ENCODE measurements at places on chromosomes 5 and 9.

DNA sequence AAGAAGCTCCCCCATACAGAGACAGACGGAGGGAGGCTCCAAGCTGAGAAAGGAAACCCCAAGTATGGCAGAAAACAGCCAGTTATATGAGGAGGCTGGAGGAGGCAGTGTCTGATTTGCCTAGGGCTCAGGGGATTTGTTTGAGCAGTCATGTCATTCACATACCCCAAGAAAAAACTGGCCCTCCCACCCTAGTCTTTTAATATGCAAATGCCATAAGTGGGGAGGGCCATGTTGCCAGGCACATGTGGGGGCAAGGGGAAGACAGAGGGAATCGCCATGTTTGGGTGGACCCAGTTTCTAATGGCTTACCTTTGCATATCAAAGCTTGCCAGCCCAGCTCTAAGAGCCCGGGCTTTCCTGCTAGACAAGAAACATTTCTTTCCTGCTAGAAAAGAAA, 1163.8 kb downstream of the TAF11L14 start:
- H3K27me3 ChIP-seq: no peaks in the 10 kb centered on the region
- no peak overlapping the region for H3K4me3 ChIP-seq
- H3K36me3 ChIP-seq: no peaks in the 10 kb centered on the region
- H3K27ac ChIP-seq: no peak overlapping the region
- no peaks in the 10 kb centered on the region for H3K4me1 ChIP-seq

GRCh38 chr5:21067724-21068123, 1079.7 kb upstream of the CDH18 start:
- no peaks in the 10 kb centered on the region for H3K27me3 ChIP-seq
- no peaks in the 10 kb centered on the region for H3K36me3 ChIP-seq
- no peaks in the 10 kb centered on the region for H3K4me1 ChIP-seq
- DNase-seq: no peak

- DNase-seq: no peak
- no peaks in the 10 kb centered on the region for H3K36me3 ChIP-seq
- H3K4me3 ChIP-seq: no peak overlapping the region
- H3K4me1 ChIP-seq: peaks cover 15% of the 10 kb centered on the region
- no peak overlapping the region for H3K27ac ChIP-seq
- H3K27me3 ChIP-seq: peaks cover 77% of the 10 kb centered on the region
Measured at GRCh38 chr5:38554403-38554802, 2.0 kb downstream of the LIFR start.

DNA sequence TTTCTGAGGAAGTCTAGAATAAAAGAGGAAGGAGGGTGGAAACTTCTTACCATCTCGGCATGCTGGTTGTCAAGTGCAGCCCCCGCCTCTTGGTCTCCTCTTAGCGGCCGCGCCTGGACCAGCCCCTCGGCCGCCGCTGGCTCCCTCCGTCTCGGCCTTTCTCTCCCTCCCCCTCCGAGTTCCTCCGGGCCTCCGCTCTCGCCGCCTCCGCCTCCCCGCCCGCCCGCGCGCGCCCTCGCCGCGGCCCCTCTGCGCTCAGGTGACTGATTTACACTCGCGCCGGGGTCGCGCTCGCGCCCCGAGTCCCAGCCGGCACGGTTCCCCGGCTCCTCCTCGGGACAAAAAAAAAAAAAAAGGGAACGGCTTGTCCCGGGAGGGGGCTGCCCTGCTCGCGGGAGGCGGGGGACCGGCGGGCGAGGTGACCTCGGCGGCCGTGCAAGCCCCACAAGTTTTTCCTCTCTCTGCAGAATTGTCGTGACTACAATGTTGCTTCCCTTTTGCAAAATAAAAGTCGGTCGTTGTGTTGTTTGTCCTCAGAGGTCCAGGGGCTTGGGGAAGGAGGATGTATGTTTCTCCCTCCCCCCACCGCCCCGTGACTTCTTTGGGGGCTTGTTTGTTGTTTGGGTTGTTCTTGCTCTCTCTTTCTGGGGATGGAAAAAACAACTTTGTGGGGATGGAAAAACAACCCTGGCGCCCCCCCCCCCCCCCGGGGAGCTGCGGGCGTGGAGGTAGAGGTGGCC, at the start of gene BNC2:
Gene BNC2 (minus strand): TSS at position 75 of the 740 bp plus-strand sequence. CDS start 22 bp downstream, at position 53.
- peak within 1 kb of the TSS; percentile 47 for H3K4me3 ChIP-seq
- peaks cover 38% of the 10 kb centered on the region for H3K27me3 ChIP-seq
- DNase-seq: no peak
- peak within 1 kb of the TSS; percentile 66 for H3K27ac ChIP-seq

DNA sequence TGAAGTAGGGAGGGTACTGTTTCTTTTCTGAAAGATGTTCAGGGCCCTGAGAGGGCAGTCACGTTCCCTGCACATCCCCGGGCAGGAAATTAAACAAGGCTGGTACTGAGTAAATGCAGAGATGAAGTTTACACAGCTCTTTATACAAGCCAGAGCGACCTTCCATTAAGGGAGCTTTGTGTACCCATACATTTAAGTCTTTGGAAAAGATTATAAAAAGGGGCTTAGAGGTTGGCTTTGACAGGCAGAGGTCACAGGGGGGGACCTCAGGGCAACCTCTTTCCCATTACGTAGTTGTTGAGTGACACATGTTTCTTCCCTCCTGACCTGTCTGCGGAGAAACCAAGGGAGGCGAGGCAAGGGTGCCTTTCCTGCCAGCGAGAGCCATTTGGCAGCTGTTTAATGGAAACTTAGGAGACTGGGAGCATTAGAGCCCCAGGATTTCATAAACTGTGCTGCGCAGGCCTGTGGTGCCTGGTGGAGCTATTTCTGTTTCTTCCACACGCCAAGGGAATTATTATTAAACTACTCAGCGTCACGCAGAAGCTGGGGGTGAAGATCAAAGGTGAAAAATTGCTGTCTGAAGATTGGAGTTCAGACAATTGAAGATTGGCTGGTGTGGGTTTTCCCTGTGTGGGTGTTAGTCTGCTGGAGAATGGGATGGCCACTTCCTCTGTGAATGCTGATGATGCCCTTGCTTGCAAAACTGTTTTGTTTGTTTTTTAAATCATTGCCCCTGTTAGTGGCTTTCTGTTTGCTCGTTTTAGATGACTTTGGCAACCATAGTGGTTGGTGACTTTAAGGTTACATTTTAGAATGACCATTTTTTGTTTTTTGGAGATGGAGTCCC, 3.2 kb upstream of the SMIM32 start:
- H3K27me3 ChIP-seq: peaks cover 53% of the 10 kb centered on the region
- H3K27ac ChIP-seq: no peak overlapping the region
- DNase-seq: no peak
- no peaks in the 10 kb centered on the region for H3K36me3 ChIP-seq

DNA sequence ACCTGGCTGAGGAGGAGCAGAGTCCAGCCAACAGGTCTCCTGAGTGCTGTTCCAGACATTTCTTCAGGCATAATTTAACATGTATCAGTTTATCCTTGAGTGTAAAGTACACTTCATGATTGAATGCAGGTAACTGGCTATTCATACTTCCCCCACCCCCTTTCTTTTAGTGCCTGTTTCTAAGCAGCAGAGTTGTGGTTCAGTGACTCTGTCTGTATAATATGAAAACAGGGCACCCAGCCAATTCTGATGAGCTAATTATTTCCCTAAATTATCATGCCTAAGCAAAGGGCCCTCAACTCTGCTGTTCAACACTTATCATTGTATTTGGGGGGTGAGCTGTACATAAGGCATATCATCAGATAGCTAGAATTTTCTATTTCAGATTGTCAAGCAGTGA, 51.9 kb upstream of the ZSWIM6 start:
- peaks cover 3% of the 10 kb centered on the region for H3K27me3 ChIP-seq
- no peaks in the 10 kb centered on the region for H3K36me3 ChIP-seq
- no peak for DNase-seq
- H3K27ac ChIP-seq: no peak overlapping the region
- H3K4me1 ChIP-seq: peaks cover 18% of the 10 kb centered on the region
- H3K4me3 ChIP-seq: no peak overlapping the region

DNA sequence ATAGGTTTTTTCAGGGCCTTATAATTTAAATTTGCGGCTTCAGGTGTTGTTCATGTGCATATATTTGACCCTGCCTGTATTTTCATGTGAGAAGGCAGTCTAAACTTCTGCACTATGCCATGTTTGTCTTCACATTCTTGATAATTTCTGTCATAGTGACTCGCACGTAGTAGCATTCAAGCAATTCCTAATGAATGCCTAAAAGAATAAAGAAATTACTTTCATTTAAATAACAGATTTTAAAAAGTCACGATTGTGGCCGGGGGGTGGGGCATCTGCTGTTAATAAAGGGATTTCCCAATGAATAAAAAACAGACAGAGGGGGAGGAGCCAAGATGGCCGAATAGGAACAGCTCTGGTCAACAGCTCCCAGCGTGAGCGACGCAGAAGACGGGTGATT, 318.0 kb downstream of the ADAMTS6 start:
- no peak for DNase-seq
- H3K4me3 ChIP-seq: no peak overlapping the region
- no peaks in the 10 kb centered on the region for H3K36me3 ChIP-seq
- no peak overlapping the region for H3K27ac ChIP-seq

DNA sequence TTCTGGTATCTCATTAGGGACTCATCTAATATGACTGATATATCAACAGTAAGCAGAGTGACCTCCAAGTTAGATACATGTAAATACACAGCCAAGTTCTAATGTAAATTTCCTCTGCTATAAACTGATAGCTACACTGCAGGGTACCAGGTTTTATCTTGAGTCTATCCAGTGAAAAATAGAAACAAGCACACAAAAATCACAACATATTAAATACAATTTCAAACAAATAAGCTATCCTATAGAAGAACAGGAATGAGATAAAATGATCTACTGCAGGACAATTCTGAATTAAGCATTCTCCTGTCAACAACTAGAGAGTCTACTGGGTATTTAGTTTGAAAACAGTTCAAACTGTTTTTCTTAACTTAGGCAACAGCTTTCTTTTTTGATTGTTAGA, 42.7 kb downstream of the NR3C1 start:
- H3K36me3 ChIP-seq: peaks cover 34% of the 10 kb centered on the region
- H3K27ac ChIP-seq: no peak overlapping the region
- H3K4me1 ChIP-seq: peaks cover 36% of the 10 kb centered on the region
- no peak overlapping the region for H3K4me3 ChIP-seq
- no peak for DNase-seq

GRCh38 chr5:83548581-83548980, 77.0 kb downstream of the VCAN start:
- DNase-seq: no peak
- no peaks in the 10 kb centered on the region for H3K36me3 ChIP-seq
- H3K4me1 ChIP-seq: no peaks in the 10 kb centered on the region
- H3K27ac ChIP-seq: no peak overlapping the region
- H3K4me3 ChIP-seq: no peak overlapping the region

DNA sequence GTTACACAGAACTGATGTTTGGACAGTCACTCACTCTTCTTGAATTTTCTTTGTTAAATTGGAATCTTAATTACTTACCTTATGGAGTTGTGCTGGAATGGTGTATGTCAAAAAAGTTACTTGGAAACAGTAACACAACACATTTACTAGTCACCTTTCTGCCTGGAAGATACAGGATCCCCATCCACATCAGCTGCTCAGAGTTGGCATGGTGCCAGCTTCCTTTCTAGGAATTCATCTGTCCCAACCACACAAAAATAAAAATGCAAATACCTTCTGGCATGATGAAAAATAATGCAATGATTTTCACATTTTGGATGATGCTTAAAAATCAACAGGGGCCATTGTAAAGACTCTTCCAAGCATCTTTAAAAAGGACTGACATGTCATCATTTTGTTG, 341.5 kb downstream of the TMEM38B start:
- no peak overlapping the region for H3K27ac ChIP-seq
- DNase-seq: no peak
- H3K36me3 ChIP-seq: no peaks in the 10 kb centered on the region
- no peaks in the 10 kb centered on the region for H3K4me1 ChIP-seq

DNA sequence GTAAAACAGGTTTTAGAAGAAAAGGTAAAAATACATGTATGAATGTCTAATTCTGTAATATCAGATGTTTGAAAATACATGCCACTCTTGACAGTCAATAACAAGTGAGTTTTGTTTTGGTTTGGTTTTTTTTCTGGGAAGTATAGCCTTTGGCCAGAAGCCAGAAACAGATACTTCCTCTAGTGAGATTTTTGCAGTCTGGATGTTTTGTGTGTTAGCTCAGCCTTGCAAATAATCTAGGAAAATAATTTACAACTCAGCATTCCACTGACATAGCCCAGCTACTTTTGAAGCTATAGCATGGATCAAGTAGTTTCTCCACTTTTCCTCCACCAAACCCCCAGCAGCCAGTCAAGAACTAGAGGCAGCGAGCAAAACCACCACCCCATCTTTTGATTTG, 56.7 kb downstream of the SLC1A1 start:
- H3K4me1 ChIP-seq: peaks cover 9% of the 10 kb centered on the region
- no peaks in the 10 kb centered on the region for H3K36me3 ChIP-seq
- H3K27ac ChIP-seq: no peak overlapping the region
- no peak overlapping the region for H3K4me3 ChIP-seq

GRCh38 chr5:1251678-1252580, 26.7 kb downstream of the SLC6A18 start:
- peaks cover 16% of the 10 kb centered on the region for H3K4me1 ChIP-seq
- no peak overlapping the region for H3K27ac ChIP-seq
- no peak for DNase-seq

GRCh38 chr5:172443441-172444109, 10.8 kb downstream of the SH3PXD2B start:
- H3K27ac ChIP-seq: no peak overlapping the region
- H3K27me3 ChIP-seq: peaks cover 56% of the 10 kb centered on the region
- peak; percentile 72 for DNase-seq
- no peak overlapping the region for H3K4me3 ChIP-seq
- H3K4me1 ChIP-seq: peaks cover 10% of the 10 kb centered on the region
- no peaks in the 10 kb centered on the region for H3K36me3 ChIP-seq

DNA sequence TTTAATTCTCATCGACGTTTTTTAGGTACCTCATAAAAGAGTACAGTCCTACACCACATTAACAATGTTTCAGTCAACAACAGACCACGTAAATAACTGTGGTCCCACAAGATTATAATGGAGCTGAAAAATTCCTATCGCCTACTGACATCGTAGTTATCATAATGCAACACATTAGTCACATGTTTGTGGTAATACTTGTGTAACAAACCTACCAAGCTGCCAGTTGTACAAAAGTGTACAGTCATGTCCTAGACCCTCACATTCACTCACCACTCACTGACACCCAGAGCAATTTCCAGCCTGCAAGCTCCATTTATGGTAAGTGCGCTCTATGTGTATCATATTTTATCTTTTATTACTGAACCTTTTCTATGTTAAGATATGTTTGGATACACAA, 16.8 kb downstream of the GNAQ start:
- DNase-seq: no peak
- peaks cover 13% of the 10 kb centered on the region for H3K36me3 ChIP-seq
- no peak overlapping the region for H3K4me3 ChIP-seq
- H3K27me3 ChIP-seq: no peaks in the 10 kb centered on the region

- H3K27ac ChIP-seq: no peak overlapping the region
- H3K4me1 ChIP-seq: no peaks in the 10 kb centered on the region
- no peak overlapping the region for H3K4me3 ChIP-seq
- peaks cover 2% of the 10 kb centered on the region for H3K36me3 ChIP-seq
Measured at GRCh38 chr5:2912741-2913140, 161.3 kb upstream of the IRX2 start.

DNA sequence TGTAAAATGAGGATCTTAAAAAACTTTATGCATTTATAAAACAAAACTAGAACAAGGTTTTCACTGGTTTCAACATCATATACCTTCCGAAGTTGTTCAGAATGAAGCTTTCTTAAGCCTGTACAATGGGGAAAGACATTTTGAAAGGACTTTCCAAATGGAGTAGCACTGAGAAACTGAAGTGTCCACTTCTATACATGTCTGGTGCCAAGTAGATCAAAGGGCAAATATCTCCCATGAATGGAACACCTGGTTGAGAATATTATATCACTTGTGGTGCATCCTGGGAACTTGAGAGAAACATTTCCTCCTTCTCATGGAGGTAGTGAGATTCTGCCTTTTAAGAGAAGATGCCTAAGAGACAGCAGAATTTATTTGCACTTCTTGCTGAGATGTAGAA, 182.1 kb upstream of the ACTBL2 start:
- H3K27ac ChIP-seq: no peak overlapping the region
- H3K4me3 ChIP-seq: no peak overlapping the region
- no peaks in the 10 kb centered on the region for H3K4me1 ChIP-seq
- peaks cover 5% of the 10 kb centered on the region for H3K27me3 ChIP-seq

Data from activated CD8-positive, alpha-beta memory T cell treated with anti-CD3 and anti-CD28 coated beads, Interleukin-2, amount 10 ng/mL, durations not matched to agents 7 days and 5 days (primary cell).